OCI-M1 (cell line): ENCODE measurements at places on chromosomes 1 and 21.
A peak's percentile ranks its signal among the peaks of the same experiment; 100 is the strongest.

DNA sequence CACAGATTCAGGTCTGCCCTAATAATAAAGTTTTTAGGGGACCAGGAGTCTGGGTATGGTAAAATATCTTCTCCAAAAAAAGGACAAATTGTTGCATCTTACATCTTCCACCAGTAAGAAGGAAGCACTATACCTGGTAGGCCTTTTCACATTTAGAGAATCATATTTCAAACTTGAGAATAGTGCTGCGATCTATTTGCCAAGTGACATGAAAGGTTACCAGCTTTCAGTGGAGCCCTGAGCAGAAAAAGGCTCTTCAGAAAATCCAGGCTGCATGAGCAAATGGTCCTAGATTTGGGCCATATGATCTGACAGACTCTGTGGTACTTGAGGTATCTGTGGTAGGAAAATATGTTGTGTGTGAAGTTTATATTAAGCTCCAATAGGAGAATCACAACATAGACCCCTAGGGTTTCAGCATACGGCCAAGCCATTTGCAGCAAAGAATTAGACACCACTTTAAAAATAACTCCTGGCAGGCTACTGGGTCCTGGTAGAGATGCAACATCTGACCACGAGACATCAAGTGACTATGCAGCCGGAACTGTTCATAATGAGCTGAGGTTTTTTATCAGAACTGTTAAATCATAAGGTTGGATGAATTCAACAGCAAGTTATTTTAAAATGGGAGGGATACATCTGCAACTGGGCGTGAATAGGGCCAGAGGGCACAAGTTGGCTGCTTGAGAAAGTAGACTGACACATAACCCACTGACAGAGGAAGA is 38.6 kb upstream of the CCDC190 start:
- DNase-seq, result peak; percentile 20

GRCh38 chr1:246350745-246351144 is 156.3 kb downstream of the SMYD3 start:
- DNase-seq, result peak; percentile 14

DNA sequence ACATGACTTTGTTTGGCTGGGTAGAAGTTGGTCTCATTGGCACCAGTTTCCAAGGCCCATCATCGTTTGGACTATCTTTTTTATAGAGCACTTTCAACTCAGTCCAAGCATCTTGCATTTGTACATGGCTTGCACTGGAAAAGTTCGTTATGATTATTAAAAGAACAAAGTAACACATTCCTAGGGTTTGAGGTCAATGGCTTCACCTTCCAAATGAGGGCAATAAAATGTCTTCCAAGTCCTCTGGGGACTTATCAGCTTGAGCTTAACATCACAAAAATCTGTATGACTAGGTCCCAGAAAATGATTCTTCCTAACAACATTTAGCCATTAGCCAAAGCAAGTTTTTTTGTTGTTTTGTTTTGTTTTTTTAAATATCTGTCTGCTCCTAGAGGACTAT is 610.8 kb downstream of the LMO4 start:
- DNase-seq, result no peak

- DNase-seq, result no peak
Observed at GRCh38 chr1:15956150-15956549, 19.8 kb downstream of the ZBTB17 start.

GRCh38 chr1:201143726-201144635 is 10.3 kb downstream of the TMEM9 start:
- DNase-seq, result no peak

DNA sequence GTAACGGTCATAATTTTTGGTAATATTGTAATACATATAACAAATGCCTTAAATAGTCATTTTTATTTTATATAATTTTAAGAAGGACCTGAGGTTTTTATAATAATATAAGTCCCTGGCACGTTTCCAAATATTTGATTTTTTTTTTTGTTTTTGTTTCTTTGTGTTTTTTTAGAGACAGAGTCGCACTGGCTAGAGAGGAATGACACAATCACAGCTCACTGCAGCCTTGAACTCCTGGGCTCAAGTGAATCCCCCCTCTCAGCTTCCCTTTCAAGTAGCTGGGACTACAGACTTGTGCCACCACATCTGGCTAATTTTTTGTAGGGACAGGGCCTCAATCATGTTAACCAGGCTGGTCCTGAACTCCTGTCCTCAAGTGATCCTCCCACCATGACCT is 29.7 kb downstream of the ARHGAP29 start:
- DNase-seq, result no peak

DNA sequence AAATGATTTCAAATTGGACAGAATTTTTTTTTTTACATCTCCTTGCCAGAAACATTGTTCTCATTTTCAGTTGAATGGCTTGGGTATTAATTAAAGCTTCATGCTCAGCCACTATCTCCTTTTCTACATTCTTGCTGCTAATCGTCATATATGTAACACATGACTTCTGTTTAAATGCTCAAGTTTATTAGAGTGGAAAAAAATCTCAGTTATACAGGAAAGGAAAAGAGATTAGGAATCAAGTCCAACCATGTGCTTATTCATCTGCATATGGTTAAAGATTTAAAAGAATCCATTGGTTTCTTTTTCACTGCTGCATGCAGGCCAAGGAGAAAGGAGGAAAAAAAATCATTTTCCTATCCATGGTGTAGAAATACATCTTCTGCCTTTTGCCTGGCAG is 47.3 kb upstream of the CNN3 start:
- DNase-seq, result no peak

- DNase-seq, result no peak
Observed at GRCh38 chr1:204887846-204888245, 17.2 kb downstream of the NFASC start.

- DNase-seq, result no peak
Observed at GRCh38 chr1:215719552-215719951, 152.4 kb downstream of the KCTD3 start.

- no peak for DNase-seq
Observed at GRCh38 chr1:195933835-195934234, 674.4 kb downstream of the KCNT2 start.

GRCh38 chr1:23838401-23838866 is 13.2 kb upstream of the HMGCL start:
- DNase-seq, result peak; percentile 70

DNA sequence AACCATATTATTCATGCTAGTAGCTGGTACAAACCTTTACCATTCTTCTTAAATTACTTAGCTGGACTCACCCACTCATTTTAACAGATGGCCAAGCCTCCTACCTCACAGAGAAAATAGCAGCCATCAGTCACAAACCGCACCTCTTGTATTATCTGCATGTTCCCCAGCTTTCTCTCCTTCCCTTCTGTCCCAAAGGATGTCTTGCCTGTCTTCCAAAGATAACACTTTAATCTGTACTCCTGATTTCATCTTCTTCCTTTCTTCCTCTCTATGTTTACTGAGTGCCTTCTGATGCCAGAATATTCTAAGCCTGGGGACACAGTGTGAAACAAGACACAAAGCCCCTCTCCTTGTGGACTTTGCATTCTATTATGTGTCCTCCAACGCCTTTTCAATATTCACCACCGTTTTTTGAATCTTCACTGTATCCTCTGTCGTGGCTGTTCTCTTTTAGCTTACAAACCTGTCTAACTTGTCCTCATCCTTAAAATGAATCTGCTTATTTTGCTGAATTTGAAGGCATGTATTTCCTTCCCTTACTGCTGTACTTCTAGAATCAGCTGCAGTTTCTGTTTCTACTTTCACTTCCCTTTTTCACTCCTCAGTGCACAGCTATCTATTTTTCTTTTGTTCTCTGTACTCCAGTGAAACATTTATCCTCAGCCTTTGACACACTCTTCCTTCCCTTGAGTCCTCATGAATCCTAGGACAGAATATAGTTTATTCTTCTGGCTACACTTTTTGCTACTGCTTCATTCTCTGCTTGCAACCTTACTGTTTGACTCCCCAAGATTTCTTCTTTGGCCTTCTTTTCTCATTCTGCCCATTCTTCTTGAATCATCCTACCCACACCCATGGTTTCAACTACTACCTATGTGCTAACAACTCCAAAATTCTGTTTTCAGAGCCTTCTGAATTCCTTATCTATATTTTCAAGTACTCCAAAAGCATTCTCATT is 216.9 kb upstream of the SAMSN1 start:
- DNase-seq, result peak; percentile 94

GRCh38 chr1:239879321-239880170 is 212.1 kb upstream of the FMN2 start:
- DNase-seq, result no peak

- no peak for DNase-seq
Observed at GRCh38 chr1:181503171-181503810, 20.0 kb downstream of the CACNA1E start.

DNA sequence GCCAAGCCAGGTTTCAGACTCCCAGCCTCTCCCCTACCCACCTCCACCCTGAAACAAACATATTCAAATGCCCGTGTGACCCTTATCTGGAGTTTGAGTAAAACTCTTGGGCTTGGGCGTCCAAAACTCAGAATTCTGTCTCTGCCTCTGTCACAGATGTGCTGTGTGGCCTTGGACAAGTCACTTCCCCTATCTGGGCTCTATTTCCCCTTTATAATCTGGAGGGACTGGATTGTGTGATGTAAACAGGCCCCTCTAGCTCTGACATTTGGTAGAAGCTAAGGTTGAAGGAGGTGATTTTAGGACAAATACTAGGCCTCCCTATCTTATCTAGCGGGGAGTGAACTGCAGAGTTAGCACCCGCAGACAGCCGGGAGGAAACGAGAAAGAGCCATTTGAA is 67.5 kb downstream of the IGSF21 start:
- no peak for DNase-seq

DNA sequence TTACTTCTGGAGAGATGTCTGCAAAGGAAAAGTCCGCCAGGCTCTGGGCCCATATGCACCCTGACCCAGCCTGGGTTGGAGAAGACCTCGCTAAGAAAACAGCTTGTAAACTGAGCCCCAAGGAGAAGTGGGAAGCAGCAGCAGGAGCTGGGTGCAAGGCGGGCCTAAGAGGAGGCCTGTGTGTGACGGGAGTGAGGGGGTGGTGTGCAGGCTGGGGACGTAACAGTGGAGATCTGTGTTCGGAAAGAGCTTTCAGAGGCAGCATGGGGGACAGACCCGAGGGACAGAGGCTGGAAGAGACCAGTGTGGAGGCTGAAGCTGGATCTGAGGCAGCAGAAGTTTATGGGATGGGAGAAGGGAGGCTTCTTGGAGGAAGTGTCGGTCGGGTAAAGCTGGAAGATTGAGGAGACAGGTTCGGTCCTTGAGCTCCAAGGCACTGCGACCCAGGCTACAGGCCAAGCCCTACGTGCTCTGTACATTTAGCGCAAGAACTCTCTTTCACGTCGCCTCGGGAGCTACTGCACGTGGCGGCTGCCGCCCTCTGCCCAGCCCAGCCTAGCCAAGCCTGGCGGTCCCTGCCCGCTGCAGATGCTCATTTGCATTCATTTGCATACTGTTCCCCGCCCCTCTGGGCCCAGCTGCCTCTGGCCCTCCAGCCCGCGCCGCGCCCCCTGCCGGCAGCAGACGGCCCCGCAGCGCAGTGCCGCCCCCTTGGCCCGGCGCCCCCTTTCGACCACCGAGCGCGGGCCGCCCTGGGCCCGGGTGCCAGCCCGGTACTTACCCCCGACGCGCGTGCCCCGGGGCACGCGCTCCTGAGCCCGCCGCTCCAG is 6.3 kb downstream of the HPCA start:
- no peak for DNase-seq

- DNase-seq, result peak; percentile 59
Observed at GRCh38 chr1:19557609-19558051, 72.3 kb upstream of the CAPZB start.

- peak; percentile 19 for DNase-seq
Observed at GRCh38 chr21:38249696-38250278, 7.0 kb upstream of the KCNJ15 start.

- no peak for DNase-seq
Observed at GRCh38 chr1:178345238-178345637, 151.5 kb downstream of the CLEC20A start.

- DNase-seq, result no peak
Observed at GRCh38 chr21:38861989-38862683, 56.4 kb downstream of the ETS2 start.

DNA sequence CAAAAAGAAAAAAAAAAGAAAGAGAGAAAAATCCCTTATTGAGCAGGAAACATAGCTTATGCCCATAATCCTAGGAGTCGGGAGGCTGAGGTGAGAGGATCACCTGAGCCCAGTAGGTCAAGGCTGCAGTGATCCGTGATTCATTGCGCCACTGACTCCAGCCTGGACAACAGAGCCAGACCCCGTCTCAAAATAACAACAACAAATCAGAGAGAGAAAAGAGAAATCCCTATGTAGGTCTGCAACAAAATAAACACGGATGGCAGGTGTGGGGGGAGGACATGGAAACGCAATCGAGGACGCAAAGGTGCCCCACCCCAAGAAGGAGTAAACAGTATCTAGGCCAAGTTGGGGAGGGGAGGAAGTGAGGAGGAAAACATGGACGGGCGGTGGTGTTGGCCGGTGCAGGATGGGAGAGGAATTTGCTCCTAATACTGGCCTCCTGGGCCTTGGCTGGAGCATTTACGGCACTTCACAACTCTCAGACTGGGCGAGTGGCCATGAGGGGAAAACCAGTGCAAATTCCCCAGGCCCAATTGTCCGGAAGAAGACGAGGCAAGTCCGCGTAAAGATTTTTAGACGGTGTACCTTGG is 609 bp upstream of the CHTOP start:
- DNase-seq, result no peak

DNA sequence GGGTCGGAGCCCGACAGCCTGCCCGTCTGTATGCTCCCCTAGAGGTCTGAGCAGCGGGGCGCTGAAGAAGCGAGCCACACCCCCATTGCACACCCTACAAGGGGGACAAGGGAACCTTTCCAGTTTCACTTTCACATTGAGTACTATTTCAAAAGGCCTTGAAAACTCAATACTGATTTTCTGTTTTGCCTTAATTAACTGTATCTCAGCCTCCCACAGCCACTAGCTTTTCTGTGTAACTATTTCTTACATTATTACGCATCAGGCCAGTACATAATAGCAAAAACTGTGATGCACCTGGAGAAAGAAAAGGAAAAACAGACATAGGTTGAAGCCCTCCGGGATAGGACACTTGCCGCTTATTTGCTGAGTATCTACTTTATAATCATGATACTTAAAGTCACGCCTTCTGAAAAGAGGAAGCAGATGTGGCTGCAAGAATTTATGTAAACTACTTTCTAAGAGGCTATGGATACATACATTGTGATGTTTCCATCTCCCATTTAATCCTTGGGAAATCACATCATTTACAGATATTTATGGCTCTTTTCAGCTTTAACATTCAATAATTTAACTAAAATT is 1719.5 kb downstream of the MRPL39 start:
- peak; percentile 91 for DNase-seq

DNA sequence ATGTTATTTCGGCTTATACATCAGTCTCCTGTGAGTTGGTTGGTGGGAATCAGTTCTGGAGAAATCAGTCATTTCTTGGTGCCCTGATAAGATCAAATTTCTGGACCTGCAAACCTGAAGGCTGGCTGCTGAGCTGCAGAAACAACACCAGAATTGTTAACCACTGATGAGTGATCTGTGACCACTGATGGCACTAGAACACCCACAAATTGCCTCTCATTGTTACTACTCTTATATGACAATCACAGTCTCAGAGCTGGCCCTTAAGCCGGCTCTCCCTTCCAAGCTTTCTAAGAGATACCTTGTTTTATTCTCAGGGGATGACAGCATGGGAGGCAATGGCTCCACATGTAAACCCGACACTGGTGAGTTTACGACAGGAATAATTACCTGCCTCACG is 1.9 kb downstream of the C1orf162 start:
- no peak for DNase-seq
